ENCODE measurements at places on chromosomes 7 and 10.
A peak's percentile ranks its signal among the peaks of the same experiment; 100 is the strongest.

DNA sequence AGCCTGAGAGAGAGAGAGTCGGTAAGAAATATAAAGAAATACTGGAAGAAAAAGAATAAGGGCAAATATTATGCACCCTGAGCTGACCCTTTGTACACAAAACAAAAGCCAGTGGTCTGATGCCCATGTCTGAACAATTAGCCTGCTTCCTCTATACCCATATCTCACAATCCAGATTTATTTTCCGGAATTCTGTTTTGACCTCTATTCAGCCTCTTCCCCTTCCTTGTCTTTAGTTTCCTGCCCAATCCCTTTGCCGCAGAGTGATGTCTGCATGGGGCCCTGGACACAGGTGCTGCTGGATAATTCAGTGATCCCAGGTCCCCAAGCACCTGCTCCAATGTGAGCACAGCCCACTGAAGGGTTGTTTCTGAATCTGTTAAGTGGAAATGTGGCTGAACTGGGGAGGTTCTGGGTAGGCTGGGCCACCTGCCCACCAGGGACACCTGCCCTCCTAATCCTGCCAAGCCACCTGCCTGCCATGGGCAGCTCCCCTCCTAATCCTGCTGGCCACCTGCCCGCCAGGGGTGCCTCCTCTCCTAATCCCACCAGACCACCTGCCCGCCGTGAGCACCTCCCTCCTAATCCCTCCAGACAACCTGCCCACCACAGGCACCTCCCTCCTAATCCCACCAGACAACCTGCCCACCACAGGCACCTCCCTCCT, 23.0 kb downstream of the ADGRA1 start:
- DNase-seq = peak; percentile 41

- DNase-seq = no peak
Observed at GRCh38 chr7:51374936-51375335, 58.3 kb upstream of the COBL start.

GRCh38 chr7:156753630-156754029, 113.1 kb downstream of the RNF32 start:
- DNase-seq = no peak

DNA sequence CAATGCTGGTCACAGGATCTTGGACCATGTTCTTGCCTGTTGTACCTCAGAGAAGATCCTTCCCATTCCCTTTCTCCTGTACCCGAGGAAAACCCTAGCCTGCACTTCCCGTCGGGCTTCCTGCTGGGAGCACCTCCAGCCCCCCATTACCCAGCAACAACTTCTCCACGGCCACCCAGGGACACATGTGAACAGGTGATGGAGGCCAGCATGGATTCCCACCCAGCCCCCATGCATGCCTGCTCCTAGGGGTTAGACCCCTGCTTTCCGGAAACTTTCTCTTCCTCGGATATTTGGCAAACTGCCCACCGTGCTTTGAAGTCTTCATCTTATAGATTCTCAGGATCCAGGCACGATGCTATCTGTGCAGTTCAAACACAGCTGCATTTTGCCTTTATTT, 67.3 kb downstream of the CALML3 start:
- DNase-seq = no peak

DNA sequence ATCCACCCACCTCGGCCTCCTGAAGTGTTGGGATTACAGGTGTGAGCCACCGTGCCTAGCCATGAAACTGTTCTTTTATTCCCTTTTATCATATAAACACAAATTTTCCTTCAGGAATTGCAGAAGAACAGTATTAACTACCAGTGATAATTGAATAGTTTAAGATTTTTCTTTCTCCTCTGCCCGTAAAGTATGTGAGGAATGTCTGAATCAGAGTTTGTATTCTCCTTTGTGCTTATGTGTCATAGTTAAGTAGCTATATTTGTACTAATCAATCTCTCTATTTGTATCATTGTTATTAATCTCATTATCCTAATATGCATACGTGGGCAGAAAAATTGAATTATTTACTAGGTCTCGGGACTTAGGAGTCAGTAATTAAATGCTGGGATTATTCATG, 83.6 kb downstream of the ZNF277 start:
- DNase-seq = no peak

DNA sequence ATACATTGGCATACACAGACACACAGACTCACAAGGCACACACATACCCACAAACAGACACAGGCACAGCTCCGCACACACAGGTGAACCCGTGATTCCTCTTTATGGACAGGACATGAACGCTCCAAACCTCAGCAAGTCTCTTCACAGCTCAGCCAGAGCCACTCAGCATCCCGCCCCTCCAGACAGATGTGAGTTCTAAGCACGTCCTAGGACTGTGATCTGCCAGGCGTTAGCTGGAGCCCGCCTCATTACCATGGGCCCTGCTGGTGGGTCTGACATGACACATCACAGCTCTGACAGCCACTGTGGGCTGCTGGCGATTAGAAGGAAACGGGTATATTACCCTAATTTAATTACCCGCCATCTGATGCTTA, 176.7 kb upstream of the PPP2R2D start:
- no peak for DNase-seq

DNA sequence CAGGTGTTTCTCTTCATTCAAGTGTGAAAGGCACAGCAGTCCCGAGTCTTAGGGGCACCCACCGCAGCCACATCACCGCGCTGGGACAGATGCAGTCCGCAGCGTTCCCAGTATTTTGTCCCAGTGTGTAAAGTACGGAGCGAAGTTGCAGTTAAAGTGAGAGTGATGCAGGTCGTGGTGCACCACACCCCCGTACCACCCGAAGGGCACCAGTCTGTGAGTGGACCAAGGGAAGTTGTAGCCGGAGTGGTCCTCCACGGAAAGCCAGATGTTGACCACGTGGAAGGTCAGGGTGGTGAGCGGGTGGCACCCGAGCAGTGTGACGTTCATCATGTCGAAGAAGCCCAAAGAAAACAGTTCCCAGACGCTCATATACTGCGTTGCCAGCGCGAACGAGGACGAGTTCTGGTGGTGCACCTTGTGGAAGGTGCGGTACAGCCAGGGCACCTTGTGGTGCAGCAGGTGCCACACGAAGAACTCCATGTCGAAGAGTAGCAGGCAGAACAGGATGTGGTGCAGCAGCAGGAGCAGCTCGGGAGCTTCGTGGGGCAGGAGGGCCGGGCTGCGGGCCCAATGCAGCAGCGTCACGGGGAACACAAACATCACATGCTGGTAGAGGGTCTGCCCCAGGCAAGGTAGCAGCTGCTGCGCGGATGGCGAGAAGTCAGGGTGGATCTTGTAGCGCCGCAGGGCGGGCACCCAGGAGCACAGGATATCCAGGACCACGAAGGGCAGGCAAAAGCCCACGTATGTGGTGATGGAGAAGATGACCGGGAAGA, 526 bp downstream of the CH25H start:
- no peak for DNase-seq

DNA sequence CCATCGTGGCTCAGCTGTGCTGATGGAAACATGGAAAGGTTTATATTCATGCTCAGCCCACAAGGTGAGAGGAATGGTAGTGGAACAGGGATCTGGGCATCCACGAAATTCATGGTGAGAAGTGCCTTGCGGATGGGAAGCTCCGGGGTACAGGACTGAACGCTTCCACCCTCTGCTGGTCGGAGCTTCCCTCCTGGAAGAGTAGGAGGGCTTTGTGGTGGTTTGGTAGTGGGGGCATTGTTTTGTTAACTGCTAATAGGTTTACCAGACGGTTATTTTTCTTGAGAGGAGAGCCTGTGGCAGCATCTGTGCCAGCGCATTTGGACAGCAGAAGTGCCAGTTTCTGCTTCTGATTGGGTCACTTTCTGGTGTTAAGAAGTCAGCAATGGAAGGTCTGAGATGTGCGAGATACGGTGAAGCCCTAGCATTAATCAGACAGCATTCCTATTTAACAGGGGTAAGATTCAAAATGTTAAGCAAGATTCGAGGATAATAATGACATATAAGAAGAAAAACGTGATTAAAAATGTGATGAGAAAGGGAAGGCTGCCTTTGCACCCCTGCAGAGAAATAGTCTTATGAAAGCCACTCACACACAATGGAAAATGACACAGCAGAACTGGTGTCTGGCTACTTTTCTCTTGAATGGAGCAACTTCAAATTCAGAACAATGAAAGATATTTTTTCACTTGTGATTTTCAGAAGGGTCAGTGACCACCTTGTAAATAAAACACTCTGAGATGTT, 17.7 kb downstream of the ABCA13 start:
- DNase-seq = no peak

GRCh38 chr7:131753620-131754222, 197.3 kb upstream of the PODXL start:
- peak; percentile 13 for DNase-seq

GRCh38 chr7:138032186-138032585, 30.3 kb upstream of the CREB3L2 start:
- no peak for DNase-seq

DNA sequence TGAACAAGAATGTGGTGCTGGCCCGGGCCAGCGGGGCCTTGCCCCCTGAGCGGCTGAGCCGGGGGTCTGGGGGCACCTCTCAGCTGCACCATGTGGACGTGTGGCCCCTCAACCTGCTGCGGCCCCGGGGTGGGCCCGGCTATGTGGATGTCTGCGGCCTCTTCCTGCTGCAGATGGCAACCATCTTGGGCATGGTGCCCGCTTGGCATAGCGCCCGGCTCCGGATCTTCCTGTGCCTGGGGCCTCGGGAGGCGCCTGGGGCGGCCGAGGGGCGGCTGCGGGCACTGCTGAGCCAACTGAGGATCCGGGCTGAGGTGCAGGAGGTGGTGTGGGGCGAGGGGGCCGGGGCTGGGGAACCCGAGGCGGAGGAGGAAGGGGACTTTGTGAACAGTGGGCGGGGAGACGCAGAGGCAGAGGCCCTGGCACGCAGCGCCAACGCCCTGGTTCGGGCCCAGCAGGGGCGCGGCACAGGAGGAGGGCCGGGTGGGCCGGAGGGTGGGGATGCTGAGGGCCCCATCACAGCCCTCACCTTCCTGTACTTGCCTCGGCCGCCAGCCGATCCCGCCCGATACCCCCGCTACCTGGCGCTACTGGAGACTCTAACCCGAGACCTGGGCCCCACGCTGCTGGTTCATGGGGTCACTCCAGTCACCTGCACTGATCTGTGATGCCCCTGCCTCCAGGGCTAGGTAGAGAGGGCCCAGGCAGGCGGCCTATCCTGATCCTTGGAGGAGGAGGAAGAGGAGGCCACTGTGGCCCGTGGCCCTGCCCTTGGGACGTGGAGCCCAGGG, 1.1 kb upstream of the TRIP6 start:
- peak; percentile 82 for DNase-seq

DNA sequence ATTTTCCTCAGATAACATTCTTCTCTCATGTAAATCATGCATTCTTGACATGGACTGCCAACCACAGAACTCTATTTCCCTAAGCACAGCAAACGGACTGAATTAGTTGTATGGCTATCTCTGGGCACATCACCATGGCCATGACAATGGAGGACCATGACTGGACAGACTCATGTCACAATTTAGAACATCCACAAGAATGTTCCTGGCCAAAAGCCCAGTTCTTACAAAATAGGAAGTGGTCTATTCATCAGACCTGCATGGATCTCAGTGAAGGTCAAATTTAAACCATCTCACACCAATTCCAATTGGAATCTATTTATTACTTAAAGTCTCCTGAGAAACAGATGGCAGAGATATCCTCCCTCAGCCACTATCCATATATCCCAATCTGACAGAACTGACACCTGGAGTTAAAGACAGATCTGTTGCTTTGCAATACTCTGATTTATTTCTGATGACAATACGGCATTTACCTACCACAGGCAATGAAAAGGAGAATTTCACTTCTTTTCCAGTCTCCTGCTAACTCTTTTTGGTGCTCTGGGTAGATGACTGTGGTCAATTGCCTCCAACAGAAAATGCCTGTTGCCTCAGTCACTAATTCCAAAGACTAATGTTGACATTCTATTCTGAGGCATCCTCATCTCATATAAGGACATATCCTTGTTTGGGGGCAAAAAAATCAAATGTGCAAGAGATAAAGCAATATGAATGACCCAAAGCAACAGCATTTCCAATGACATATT, 254.8 kb downstream of the HTR7 start:
- DNase-seq = no peak

DNA sequence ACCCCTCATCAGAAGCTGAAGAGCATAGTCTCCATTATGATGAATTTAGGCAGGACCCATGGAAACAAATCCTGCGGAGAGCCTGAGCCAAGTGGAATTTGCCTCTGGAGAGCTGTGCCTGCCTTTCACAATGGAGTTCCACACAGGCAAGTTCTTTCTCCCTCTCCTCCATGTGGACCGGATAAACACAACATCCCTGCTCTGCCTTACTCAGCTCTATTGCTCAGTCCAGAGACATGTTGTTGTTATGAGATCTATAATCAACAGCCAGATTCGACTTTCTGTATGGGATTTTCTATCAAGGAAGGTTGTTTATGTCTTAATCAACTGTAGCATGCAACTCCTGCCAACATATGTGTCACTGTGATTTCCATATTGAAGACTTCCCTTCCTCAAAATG, 59.5 kb upstream of the ELMO1 start:
- no peak for DNase-seq

DNA sequence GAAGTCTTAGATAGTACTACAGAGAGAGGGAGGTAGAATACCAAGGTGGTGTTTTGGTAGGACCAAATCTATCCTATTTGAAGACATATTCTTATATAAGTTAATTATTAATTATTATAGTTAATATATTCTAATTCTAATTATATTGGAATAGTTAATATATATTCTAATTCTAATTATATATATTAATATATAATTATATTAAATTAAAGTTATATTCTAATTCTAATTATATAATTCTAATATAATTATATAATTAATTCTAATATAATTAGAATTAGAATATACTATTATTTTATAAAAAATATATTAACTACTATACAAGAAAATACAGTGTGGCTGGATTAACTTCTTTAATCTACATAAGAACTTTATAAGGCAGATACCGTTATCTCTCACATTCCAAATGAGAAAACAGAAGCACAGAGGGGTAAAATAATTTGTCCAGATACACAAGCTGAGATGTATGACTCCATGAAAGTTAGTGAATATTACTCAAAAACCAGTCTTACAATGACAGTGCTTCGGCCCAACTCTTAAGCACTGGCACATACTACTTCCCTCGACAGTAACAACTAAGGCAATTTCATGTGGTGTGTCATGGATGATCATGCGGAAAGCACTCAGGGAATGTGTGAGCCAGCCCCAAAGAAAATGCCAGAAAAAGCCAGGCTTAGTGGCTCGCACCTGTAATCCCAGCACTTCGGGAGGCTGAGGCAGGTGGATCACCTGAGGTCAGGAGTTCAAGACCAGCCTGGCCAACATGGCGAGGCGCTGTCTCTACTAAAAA, 42.6 kb downstream of the TYW1B start:
- DNase-seq = no peak

- no peak for DNase-seq
Observed at GRCh38 chr7:108442039-108442568, 14.1 kb downstream of the NRCAM start.

GRCh38 chr7:98996150-98996552, 117.8 kb downstream of the TRRAP start:
- DNase-seq = no peak

DNA sequence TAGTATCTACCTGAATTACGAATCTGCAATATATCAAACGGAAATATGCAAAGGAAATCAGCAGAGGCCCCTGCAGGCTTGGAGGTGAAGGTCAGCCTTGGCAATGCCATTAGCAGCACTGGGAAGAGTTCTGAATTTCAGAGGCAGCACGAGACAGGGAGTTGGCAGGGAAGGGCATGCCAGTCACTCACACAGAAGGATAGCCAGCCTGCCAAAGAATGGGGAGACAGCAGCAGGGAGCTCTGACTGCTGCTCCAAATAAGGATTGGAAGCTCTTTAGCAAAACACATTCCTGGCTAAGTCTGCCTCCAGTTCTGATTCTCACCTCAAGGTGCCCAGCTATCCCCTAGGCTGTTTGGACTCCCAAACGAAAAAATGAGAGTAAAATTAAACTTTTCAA, 188.0 kb downstream of the PDE1C start:
- peak; percentile 85 for DNase-seq

- DNase-seq = no peak
Observed at GRCh38 chr10:31401287-31401686, 82.3 kb downstream of the ZEB1 start.
